ELR (cell line): ENCODE measurements at places on chromosomes 5 and 9.
A peak's percentile ranks its signal among the peaks of the same experiment; 100 is the strongest.

DNA sequence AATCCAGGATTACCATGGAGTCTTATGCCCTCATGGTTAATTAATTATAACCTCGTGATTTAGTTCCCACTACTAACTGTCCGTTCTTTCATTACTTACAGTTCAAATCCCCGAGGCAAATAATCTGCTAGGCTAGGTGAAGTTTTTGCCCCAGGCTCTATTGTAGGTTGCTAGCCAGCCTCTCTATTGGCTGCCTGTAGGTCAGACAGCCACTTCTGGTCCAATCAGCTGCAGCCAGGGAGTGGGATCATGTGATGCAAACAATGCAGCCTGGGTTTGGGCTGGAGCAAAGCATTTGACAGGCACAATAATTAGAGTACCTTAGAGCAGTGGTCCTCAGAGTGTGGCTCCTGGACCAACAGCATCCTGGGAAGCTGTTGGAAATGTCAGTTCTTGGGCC lies 17.7 kb downstream of the TMEM252 start:
- no peak for DNase-seq

DNA sequence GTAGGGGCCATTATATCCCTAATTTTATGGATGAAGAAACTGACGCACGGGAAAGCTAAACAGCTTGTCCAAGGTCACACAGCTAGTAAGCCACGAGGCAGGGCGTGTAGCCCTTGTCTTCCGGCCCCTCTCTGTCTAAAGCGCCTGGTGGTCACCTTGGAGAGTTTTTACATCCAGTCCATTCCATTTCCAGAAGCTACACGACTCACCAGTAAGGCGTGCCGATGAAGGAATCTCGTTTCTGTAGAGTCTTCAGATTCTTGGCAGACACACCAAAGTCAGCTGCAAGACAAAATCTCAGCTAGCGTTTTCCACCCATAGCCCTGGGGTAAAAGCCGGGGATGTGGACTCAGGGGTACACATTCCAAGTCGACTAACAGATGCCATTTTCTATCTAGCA lies 80.5 kb downstream of the STK10 start:
- DNase-seq = peak; percentile 92

- no peak for DNase-seq
Measured at GRCh38 chr5:169850409-169850808, 129.9 kb downstream of the INSYN2B start.

DNA sequence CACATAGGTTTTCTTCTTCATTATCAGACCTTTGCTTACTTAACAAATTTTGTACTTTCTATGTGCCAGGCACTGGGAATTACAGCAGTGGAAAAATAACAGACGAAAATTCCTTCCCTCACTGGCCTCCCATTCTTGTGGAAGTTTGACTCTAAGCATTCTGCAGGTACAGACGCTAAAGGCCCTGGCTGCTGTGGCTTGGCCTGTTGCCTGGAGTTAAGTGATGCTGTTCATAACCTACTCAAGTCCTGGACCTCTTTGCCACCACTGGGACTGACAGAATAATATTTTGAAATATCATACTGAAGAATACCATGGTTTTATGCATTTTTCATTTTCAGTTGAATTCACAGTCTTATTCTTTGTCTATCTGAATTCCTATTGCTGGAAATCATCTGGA lies 97.3 kb upstream of the SPATA31C2 start:
- DNase-seq = no peak

DNA sequence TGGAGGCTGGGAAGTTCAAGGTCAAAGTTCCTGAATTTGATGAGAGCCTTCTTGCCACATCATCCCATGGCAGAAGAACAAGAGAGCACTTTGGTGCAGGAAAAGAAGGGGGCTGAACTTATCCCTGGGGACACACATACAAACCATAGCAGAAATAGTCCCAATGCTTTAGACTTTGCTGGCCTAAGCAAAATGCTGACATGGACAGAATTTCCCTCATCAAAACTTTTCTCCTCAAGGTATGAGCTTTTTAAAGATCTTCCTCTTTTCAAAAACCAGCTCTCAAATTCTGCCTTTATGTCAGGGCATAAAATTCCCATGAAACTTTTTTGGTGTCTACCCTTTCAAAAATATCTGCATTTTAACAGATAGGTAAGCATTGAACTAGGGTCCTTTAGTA lies 341.8 kb upstream of the SMARCA2 start:
- no peak for DNase-seq

DNA sequence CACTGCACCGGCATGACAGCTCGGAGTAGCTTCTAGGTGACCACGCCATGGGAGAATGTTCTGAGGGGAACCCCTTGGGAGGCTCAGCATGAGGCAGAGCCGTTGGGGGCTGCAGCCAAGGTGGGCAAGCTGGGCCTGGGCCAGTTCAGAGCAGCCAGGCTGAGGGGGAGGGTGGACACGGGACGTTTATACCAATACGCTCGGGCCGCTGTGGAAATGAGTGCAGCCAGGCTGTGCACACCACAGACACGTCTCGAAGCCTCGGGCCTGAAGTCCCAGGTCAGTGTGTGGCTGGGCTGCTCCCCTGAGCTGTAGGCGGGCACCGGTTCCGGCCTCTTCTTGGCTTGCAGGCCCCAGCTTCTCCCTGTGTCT lies 28.9 kb upstream of the SLC12A7 start:
- no peak for DNase-seq

DNA sequence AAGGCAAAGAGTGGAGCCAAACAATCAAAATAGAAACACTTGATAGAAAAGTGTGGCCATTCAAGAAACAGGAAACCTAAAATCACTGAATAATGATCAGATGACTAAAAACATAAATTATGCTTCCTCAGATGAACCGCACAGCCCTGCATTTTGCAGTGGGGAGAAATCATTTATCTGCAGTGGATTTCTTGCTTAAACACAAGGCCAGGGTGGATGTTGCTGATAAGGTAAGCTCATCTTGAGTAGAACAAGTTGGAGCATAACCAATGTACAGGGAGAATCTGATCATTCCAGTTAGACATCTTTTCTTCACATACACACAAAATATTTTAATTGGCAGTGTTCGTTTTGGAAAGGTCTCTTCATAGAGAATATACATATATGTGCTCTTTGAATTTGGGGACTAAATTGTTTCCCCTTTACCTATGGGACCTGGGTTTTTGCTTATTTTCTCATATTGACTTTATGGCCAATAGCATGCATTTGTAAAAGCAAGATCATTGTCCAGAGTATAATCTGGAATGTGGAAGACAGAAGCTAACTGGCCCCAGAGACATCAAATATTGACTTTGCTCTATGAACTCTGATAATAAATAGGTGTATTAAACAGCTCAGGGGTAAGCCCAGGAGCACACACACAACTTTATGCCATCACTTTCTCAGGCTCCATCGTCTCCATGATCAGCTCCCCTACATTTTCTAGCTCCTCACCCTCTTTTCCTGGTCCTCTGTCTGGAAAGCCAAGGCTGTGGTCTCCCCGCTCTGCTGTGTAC lies 9.1 kb downstream of the ANKDD1B start:
- no peak for DNase-seq

DNA sequence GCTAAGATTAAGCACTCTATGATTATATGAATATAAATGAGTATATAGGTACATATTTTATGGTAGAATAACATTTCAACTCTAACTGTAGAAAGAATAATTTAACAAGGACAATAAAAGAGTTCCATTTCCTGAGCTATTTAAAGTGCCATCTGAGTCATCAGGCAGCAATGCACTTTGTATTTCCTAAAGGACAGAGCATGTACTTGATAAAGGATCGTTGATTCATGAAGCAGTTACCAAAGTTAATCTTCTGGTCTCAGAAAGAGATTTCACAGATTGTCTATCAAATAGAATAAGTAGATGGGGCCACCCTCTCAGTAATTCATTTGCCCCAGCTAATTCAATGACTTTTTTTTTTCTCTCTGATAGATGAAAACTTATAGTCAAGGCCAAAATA lies 747.8 kb downstream of the CDH18 start:
- peak; percentile 58 for DNase-seq

- no peak for DNase-seq
Measured at GRCh38 chr9:73640971-73641370, 489.3 kb downstream of the ANXA1 start.

DNA sequence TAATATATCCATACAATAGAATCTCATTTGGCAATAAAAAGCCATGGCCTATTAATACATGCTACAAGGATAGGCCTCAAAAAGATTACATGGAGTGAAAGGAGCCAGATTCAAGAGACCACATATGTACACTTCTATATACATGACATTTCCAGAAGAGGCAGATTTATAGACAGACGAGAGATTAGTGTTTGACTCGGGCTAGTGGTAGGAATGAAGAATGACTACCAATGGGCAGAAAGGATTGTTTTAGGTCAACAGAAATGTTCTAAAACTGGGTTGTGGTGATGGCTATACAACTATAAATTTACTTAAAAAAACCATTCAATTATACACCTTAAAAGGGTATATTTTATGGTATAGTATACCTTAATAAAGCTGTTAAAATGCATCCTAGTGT lies 41.9 kb downstream of the SETX start:
- DNase-seq = peak; percentile 27

DNA sequence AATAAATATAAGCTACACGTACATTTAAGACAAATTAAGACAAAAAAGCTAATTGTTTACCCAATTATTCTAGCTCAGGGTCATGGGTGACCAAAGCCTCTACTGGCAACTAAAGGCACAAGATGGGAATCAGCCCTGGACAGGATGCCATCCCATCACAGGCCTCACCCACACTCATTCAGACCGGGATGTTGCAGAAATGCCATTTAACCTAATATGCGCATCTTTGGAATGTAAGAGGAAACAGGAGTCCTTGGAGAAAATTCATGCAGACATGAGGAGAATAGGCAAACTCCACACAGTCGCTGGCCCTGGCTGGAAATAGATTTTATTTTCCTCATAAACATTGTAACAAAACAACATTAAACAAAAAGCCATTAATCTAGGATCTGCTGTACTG lies 2003.8 kb upstream of the CDH9 start:
- no peak for DNase-seq

DNA sequence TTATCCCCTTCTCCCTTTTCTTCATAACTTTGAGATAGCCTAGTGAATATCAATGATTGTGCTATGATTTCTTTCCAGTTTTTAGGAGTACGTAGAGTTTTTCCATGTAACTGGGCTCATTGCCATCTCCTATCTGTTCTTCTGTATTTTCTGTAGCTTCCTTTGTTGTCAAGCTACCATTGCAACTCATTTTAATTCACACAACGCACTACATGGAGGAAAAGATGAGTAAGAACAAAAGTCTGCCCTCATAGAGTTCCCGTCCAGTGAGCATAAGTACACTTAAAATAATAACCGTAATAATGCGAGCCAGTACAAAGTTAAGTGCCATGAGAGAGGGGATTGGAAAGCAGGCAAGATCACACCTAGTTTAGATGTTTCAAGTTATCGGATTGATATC lies 177.7 kb downstream of the PAM start:
- DNase-seq = no peak

DNA sequence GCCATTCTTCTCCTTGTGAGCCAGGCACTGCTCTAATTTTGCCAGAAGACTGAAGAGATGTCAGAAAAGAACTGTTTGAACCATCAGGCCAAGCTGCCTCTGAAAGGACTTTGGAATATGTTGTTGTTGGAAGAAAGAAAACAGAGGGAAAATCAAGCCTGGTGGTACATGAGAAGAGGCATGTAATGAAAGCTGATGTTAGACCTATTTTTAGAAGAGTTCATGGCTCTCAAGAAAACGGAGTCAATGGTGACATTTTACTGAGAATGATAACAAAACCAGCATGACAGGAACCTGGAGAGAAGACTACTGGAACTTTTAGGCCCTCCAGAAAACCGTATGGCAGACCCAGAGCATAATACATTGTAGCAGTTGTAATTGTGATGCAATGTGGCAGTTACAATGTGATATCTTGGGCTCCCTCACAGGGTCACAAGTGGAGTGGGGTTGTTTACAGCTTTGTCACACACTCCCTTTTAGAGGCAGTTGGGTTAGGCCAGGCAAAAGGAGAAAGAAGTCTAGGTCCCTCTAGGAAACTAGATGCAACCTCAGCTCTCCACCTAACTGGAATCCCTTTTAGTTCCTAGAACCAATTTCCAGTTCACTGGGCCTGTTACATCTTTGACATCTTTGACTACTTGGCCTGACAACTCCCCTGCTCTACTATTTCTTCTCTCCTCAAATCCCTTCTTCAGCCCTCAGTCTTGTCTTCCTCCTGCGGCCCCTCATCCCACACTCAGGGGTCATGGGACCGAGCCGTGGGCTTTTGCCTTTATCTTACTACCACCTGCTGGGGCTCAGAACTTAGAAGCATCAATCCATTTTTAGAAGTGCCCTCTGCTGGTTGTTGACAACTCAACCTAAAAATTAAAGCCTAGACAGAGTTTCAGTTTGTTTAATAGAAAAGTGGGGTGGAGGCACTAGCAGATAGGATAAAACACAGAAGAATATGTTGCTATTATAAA lies 61.2 kb upstream of the JAK2 start:
- peak; percentile 55 for DNase-seq

DNA sequence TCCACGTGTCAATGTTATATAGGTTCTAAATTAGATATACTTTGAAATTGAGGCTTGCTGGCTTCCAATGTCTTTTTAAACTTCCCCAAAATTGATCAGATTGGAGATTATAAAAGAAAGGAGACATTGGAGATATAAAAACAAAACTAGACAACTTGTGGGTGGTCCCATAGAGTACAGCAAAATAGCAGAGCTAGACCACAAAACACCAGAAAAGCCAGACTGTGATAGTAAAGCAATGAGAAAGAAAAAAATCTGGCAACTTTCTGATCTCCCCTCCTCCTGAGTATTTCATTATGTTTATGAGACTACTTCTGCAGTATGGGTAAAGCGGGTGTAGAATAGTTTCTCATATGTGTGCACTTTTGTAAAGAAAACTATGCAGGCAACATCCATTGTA lies 713.8 kb upstream of the MEF2C start:
- DNase-seq = no peak

GRCh38 chr5:133863857-133864585 lies 104.4 kb downstream of the C5orf15 start:
- DNase-seq = no peak

- DNase-seq = no peak
Measured at GRCh38 chr9:114524247-114524681, 19.0 kb upstream of the WHRN start.
